ENCODE measurements at places on chromosomes 12 and 14.

GRCh38 chr12:58773986-58774385 is 146.3 kb downstream of the LRIG3 start:
- no peaks in the 10 kb centered on the region for H3K36me3 ChIP-seq
- H3K4me1 ChIP-seq, result no peaks in the 10 kb centered on the region
- no peak overlapping the region for H3K27ac ChIP-seq
- no peaks in the 10 kb centered on the region for H3K27me3 ChIP-seq
- no peak for DNase-seq

GRCh38 chr12:50515587-50515986 is 10.8 kb downstream of the DIP2B start:
- DNase-seq, result no peak
- peaks cover 60% of the 10 kb centered on the region for H3K4me1 ChIP-seq
- H3K27ac ChIP-seq, result no peak overlapping the region
- H3K36me3 ChIP-seq, result no peaks in the 10 kb centered on the region
- H3K27me3 ChIP-seq, result no peaks in the 10 kb centered on the region

DNA sequence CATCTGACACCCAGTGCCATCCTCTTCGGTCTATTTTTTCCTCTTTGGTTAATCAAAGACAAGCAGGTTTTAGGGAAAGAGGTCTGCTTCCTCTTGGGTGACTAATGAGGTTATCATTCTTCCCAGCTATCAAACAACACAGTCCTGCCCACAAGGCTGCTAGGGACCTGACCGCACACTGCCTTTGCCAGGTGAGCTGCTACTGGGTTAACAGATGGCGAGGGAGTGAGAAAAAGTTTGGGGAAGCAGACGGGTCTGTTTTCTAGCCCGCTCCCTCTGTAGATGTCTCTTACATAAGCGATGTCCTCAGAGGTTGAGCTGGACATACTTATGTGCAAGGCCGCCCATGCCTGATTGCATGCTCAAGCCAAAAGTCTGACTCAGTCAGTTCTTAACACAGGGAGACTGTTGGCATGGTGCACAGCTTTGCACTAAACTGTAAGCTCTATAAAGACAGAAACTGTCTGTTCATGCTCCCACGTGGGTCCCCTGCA is 94.1 kb downstream of the SLC15A4 start:
- no peaks in the 10 kb centered on the region for H3K36me3 ChIP-seq
- no peak overlapping the region for H3K27ac ChIP-seq
- H3K27me3 ChIP-seq, result no peaks in the 10 kb centered on the region
- DNase-seq, result no peak
- H3K4me3 ChIP-seq, result no peak overlapping the region

DNA sequence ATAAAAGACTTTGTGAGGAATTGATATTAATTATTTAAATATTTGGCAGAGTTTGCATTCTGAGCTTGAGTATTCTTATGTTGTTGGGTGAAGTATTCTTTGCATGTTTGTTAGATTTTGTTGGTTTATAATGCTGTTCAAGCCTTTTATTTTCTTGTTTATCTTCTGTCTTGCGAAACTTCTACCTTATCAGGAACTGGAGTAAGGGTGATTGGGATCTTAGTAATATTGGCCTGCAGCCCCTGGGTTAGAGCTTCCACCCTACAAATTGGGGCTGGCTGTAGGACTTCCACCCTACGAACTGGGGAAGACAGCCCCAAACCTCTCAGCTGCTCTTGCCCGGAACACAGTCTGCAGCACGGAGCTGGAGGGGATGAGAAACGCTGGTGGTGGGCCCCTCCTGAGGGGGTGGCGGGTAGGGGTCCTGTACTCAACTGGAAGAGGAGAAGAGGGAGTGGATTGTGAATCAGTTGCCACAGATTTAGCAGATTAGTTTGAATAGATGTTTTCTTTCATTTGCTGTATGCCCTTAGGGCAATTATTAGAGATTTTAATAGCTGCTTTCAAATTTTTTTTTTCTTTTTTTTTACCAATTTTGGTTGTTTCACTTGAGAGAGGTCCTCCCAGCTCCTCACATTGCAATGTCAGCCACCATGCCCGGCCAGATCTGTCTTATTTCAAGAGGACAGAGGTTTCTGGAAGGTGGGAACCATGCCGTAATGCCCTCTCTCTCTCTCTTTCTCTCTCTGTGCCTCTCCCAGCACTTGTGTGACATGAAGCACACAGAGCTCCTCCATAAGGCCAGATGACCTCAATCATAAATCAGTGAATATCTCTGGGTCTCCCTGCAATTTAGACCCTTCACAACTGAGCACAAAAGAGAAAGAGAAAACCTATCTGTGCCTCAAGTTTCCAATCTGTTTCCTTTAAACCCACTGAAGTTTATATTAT is 123.4 kb downstream of the DICER1 start:
- H3K4me3 ChIP-seq, result no peak overlapping the region
- no peaks in the 10 kb centered on the region for H3K36me3 ChIP-seq
- no peak overlapping the region for H3K27ac ChIP-seq

DNA sequence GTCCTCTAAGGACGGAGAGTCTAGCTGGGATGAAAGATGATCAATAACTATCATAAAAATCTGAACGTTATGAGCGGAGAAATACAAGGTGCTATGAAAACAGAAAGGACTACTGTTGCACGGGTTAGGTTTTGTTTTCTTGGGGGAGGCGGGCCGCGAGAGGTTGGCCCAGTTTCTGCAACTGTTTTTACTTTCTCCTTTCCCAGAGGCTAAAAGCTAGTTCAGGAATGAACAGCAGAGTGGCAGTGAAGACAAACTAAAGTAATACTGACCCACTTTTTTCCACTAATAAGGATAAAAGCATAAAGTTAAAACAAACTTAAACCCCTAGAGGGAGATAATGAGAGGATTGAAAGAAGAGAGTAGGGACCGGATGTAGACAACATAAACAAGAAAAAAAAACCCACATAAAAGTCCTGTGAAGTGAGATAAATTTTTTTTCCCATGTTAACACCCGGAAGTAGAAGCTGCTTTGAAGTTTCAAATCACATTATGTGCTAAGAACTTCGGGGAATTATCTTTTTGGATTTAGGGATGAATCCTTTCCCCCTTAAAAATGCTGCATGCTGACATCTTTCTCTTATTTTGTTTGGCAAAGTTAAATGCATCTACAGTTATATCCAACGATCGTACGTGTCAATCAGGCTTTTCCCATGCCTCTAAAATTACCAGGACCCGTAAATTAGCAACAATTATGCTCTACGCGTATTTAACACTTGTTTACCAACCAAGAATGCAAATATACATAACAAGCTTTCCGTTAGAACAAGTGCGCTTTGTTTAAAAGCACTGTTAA is 1.0 kb upstream of the CDK17 start:
- no peaks in the 10 kb centered on the region for H3K36me3 ChIP-seq
- no peaks in the 10 kb centered on the region for H3K27me3 ChIP-seq
- DNase-seq, result no peak

DNA sequence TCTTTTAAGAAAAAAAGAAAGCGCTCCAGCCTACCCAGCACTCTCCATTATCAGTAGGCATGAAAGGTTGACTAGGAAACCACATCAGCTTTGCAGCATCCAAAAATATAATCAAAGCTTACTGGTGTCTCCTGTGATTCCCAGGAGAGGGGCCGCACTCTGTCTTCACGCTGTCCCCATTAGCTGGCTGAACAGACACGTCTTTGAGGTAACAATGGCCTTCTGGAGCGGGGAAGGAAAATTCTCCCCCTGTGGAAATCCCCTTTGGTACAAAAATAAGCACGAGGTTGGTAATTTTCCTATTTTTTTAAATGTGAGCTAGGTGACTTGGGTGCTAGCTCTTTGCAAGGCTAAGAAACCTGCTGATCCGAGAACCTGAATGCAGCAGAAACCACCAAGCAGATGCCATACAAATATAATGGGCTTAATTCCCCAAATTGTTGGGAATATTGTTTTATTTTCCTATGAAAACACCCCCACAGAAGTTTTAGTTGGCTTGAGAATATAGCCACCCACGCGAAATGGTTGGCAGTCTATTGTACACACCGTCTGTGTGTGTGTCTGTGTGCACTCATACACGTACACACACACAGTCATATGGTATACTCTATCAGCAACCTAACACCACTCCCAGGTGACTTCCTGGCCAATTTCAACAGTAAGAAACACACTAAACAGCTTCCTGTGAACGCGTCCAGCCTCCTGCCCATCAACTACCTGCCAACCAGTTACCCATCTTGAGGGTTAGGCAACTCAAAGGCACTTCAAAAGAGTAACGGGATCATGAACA is 71.2 kb downstream of the KSR2 start:
- H3K4me1 ChIP-seq, result no peaks in the 10 kb centered on the region
- DNase-seq, result no peak
- no peaks in the 10 kb centered on the region for H3K27me3 ChIP-seq
- H3K4me3 ChIP-seq, result no peak overlapping the region
- no peak overlapping the region for H3K27ac ChIP-seq
- H3K36me3 ChIP-seq, result no peaks in the 10 kb centered on the region

GRCh38 chr14:105908481-105908911 is 382.1 kb downstream of the TMEM121 start:
- peaks cover 3% of the 10 kb centered on the region for H3K27me3 ChIP-seq
- no peak overlapping the region for H3K27ac ChIP-seq
- no peaks in the 10 kb centered on the region for H3K36me3 ChIP-seq
- H3K4me3 ChIP-seq, result no peak overlapping the region
- no peaks in the 10 kb centered on the region for H3K4me1 ChIP-seq

- peak; percentile 27 for DNase-seq
- no peaks in the 10 kb centered on the region for H3K27me3 ChIP-seq
- H3K4me3 ChIP-seq, result no peak overlapping the region
- H3K27ac ChIP-seq, result peak overlapping the region; percentile 66
- H3K36me3 ChIP-seq, result no peaks in the 10 kb centered on the region
- H3K4me1 ChIP-seq, result peaks cover 49% of the 10 kb centered on the region
Observed at GRCh38 chr12:107372229-107372658, 278.9 kb upstream of the CRY1 start.

DNA sequence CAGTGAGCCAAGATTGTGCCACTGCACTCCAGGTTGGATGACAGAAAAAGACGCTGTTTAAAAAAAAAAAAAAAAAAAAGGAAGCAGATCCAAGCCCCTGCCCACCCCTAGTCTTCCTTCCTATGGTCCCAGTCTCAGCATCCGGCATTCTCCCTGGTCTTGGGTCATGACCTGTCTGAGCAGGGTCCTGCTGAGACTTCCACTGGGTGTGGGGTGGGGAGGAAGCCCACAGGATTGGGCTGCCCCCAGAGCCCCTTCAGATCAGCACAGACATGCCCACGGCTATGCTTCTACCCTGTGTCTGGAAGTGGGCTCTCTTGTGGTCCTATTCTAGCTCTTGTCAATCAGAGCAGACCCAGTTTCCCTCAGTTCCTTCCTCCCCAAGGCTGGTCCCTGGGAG is 12.6 kb upstream of the PLEK2 start:
- peaks cover 8% of the 10 kb centered on the region for H3K27me3 ChIP-seq
- no peak for DNase-seq
- no peaks in the 10 kb centered on the region for H3K36me3 ChIP-seq
- H3K27ac ChIP-seq, result no peak overlapping the region
- peaks cover 3% of the 10 kb centered on the region for H3K4me1 ChIP-seq

DNA sequence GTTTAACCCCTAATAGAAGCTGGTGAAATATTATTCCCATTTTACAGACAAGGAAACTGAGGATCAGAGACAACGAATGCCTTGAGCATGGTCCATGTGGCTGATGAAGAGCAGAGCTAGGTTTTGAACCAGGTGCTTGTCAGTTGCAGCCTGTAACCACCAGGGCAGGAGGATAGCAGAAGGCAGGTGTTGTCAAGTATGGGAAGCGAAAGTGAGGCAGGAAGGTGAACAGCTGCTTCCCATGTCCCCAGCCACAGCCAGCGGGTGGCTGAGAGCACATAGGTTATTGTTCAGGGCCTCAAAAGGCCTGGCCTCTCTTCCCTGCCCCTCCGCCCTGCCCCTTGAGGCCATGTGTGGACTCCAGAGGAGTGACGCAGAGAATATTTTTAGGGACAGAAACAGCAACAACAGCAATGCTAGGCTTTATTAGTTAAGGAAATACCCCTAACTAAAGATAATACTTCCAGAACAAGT is 39.6 kb downstream of the IQSEC3 start:
- H3K36me3 ChIP-seq, result no peaks in the 10 kb centered on the region
- H3K4me1 ChIP-seq, result no peaks in the 10 kb centered on the region
- no peak overlapping the region for H3K4me3 ChIP-seq
- no peak overlapping the region for H3K27ac ChIP-seq
- no peaks in the 10 kb centered on the region for H3K27me3 ChIP-seq
- no peak for DNase-seq

GRCh38 chr14:33714527-33715226 is 236.2 kb downstream of the EGLN3 start:
- no peaks in the 10 kb centered on the region for H3K36me3 ChIP-seq
- no peak overlapping the region for H3K4me3 ChIP-seq
- H3K27ac ChIP-seq, result no peak overlapping the region
- no peak for DNase-seq

- H3K27me3 ChIP-seq, result no peaks in the 10 kb centered on the region
- no peak overlapping the region for H3K27ac ChIP-seq
- no peak for DNase-seq
Observed at GRCh38 chr12:54890339-54890738, 36.0 kb downstream of the MUCL1 start.

DNA sequence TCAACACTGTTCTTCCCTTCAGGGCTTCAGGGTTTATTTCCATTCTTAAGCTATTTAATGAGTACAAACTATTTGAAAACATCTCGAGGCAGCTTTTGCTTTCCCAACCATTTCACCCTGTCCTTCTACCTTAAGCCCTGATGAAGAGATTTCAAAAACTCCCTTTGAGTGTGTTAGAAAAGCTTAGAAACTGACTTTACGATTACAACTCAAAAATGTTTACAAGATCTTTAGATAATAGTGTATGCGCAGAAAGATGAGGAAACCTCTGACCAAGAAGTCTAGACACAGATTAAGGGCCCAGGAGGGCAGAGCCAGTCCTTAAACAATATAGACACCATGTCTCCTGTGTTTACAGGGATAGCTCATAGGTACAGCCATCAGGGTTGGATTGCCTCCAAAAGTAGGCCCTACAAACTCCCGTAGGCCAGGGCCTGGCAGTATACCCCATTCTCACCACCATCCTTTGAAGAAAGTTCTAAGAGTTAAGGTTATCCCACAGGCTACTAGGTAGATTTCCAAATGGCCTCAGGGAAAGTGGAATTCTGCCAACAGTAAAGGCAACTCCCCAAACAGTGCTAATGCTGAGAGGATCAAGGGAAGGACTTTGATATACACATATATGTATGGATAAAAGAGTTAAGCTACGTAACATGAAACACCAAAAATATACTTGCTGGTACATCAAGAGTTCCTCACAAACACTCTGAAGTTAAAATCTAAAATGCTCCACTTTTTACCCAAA is 11.4 kb upstream of the SOS2 start:
- no peaks in the 10 kb centered on the region for H3K27me3 ChIP-seq
- no peak overlapping the region for H3K27ac ChIP-seq
- no peaks in the 10 kb centered on the region for H3K4me1 ChIP-seq
- no peaks in the 10 kb centered on the region for H3K36me3 ChIP-seq
- no peak for DNase-seq

GRCh38 chr14:53180272-53181221 is 27.4 kb upstream of the DDHD1 start:
- peak; percentile 35 for DNase-seq
- peaks cover 5% of the 10 kb centered on the region for H3K4me1 ChIP-seq
- H3K27me3 ChIP-seq, result no peaks in the 10 kb centered on the region
- H3K4me3 ChIP-seq, result no peak overlapping the region

DNA sequence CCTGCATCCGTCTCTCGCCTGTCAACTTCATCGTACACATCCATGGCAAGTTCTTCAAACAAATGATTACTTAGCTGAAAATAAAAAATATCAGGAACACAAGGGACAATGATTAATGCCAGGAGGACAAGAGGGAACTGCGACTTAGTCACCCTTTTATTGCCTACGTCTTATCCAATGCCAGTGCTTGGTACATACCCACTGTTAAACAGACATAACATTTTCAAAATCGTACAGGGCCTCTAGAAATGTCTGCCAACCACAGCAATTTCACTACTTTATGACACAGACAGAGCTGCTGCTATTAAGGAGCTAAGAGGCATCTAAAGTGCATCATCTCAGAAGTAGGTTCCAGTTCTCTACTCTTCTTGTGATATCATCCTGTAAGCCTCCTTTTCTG is 34.6 kb downstream of the GIT2 start:
- no peak overlapping the region for H3K4me3 ChIP-seq
- H3K4me1 ChIP-seq, result no peaks in the 10 kb centered on the region
- DNase-seq, result no peak

Measured in effector memory CD4-positive, alpha-beta T cell (primary cell).